Non-pigmented ciliary epithelial cell (primary cell): ENCODE measurements at places on chromosomes 5 and 9.

DNA sequence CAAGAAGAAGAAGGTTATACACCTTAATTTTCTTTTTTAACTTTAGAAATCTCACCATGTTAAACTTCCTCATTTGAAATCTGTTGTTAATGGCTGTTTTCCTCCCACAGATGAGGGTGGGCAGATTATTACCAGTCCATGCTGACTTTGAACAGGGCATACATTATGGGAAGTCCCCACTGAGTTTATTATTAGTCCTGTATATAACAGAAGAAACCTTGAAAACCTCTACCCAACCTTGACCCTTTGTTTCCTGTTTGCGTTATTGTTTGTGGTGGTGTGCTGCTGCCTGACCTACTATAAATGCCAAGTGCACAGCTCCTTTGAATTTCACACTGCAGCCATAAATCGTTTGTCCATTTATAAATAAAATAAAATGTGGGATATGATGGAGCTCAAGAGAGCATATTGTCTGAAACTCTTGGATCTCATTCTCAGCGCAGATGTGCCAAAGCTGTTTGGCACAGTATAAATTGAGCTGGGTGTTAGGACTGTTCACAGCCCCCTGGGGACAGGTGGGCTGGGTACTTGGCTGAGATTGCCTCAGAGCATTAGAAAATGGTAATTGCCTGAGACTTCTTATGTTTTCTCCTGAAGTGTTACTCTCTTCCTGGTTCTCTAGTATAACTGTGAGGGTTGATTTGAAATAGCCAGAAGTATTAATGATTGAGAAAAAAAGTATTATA, 139.6 kb downstream of the SPATA31D1 start:
- no peak for DNase-seq

DNA sequence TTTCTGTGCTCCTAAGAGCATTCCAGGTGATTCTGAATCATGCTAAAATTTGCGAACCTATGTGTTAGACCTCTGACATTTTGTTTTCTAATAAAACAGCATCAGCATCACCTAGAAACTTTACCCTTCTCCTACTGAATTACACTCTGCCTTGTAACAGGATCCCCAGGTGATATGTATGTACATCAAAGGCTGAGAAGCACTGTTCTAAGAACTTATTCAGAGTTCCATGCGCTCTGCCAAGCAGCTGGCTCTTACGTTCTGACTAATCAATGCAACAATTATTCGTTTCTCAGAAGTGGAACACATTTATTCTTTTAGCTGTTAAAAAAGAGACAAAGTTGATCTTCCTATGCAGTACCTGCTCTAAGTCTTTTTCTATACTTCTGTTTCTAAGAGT, 228.6 kb downstream of the SLF1 start:
- DNase-seq = no peak

GRCh38 chr5:6048746-6049145, 329.6 kb downstream of the MED10 start:
- no peak for DNase-seq

- DNase-seq = no peak
These were observed 13.7 kb upstream of the CERCAM start for GRCh38 chr9:128406848-128407391.

DNA sequence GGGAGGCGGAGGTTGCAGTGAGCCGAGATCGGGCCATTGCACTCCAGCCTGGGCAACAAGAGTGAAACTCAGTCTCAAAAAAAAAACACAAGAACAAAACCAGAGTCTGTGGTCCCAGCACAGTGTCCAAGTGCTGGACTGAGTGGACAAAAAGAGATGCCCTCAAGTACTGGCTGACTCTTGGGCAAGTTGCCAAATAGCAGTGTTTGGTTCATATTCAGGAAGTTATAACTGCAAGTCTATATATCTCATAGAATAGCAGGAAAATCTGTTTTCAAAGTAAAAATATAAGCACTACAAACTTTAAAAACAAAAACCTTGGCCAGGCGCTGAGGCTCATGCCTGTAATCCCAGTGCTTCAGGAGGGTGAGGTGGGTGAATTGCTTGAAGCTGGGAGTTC, 7.3 kb downstream of the HABP4 start:
- no peak for DNase-seq

DNA sequence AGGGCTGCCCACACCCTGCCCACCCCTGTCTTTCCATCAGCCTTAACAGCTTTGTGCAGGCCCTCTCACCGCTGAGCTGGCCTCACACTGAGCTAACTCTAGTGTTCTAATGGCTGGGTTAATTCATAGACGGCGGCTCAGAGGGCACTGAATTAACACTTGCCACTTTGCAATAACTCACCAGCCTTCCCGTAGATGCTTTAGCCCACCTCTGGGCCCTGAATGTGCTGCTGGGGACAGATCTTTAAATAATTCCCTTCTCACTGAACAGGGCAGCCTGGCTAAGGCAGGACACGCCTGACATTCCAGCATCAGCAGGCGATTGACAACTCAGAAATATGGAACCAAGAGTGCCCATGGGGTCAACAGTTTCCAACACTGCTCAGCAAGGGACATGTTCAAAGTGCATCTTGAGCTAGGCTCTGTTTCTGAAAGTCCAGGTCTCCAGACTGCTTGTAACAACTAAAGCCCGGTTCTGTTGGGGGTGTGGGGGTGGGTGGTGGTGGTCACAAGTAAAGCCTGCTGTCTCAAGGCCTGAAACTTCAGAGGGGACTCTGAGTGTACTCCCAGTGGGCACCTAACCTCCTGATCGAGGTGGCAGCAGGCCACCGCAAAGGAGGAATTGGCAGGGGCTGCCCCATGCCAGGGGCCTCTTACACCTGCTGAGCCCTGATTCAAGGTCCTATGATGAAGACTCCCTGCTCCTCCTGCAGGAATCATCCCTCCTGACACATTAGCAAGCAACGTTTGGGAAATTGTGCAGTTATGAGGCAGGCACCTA, 248.3 kb downstream of the FSTL4 start:
- DNase-seq = no peak

GRCh38 chr5:159452480-159453167, 122.3 kb upstream of the IL12B start:
- DNase-seq = no peak

DNA sequence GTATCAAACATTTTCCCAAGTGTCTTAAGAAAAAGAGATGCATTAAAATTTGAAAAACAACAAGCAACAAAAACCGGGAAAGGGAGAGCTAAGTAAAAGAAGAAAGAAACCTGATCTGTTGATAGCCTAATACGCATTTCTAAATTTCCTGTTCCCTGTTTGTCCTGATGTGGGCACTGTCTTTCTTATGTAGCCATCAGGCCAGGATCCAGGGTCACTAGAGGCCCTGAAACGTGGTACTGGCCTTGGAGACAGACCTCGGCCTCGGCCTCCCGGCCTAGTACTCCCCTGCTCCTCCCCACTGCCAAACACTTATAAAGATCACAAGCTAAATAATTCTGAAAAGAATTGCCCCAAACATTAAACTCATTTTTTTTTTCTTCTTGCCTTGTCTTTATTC, 547.2 kb downstream of the IRX1 start:
- DNase-seq = no peak

GRCh38 chr5:19314840-19315239, 673.2 kb downstream of the CDH18 start:
- DNase-seq = no peak

DNA sequence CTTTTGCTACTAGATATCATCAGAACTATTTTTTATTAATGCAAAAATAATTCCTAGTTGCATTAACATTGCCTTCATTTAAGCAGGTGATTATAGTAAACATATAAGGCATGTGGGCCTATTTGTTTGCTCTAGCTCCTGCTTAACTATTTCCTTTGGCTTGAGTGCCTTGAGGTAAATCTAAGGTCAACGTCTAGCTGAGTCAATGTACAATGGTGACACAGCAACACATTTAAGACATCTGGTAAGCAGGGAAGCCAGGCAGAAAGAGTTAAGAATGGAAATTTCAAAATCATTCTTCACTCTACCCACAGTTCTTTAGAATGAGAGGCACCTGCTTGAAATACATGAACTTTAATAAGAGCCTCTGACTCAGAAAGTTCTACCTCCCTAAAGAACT, 111.9 kb upstream of the FST start:
- no peak for DNase-seq

DNA sequence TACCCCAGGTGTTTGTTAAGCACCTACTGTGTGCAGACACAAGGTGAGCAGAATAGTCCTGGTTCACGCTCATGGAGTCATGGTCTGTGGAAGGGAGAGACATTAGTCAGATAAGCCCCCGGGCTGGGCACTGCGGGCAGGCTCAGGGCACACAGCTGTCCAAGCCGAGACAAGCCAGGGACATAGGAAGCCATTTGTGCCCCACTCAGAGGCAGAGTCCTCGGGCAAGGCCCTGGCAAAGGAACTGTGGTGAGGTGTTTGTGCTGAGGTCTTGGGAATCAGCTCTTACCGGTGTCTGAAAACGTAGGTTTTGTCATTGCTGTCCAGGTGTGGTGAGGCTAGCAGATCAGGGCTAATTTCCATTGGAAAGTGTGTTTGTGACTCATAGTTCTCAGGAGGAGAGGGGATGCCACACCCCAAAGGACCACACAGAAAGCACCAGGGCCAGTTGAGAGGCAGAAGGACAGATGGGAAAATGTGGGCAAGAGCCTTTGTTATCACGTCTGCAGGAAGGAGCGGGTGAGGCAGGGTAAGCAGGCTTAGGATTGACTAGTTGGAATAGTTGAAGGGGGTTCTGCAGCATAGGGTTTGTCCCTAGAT, 46.1 kb upstream of the NEURL1B start:
- DNase-seq = no peak

- DNase-seq = no peak
These were observed 40.2 kb downstream of the SH3RF2 start for GRCh38 chr5:145976431-145977155.
